AG04449 (cell line): ENCODE measurements at places on chromosomes 13 and 19.

DNA sequence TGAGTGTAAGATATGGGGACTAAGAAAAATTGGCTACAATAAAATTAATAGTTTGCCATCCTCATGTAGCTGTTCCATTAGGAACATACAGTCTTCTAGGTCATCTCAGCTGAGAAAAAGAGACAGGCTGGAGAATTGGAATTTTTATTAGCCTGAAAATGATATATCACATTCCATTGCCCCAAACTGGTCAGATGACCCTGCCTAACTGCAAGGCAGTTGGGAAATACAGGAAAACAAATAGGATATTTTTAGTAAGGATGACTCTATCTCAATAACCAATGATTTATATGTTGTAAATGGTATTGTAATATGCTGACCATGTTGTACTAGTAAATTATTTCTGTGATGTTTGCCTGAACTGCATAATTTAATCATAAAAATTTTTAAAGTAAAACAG, 673.8 kb downstream of the PCDH9 start:
- no peak for DNase-seq

DNA sequence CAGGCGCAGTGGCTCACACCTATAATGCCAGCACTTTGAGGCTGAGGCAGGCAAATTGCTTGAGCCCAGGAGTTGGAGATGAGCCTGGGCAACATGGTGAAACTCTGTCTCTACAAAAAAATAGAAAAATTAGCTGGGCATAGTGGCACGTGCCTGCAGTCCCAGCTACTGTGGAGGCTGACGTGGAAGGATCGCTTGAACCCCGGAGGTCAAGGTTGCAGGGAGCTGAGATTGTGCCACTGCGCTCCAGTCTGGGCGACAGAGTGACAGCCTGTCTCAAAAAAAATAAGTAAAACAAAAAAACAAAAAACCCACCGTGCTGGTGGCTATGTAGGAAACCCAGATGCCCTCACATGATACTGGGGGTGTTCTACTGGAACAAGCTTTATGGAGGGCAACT, 16.4 kb downstream of the PHLDB3 start:
- DNase-seq, result no peak

- DNase-seq, result no peak
Observed at GRCh38 chr13:43170506-43170905, 147.1 kb downstream of the DNAJC15 start.

DNA sequence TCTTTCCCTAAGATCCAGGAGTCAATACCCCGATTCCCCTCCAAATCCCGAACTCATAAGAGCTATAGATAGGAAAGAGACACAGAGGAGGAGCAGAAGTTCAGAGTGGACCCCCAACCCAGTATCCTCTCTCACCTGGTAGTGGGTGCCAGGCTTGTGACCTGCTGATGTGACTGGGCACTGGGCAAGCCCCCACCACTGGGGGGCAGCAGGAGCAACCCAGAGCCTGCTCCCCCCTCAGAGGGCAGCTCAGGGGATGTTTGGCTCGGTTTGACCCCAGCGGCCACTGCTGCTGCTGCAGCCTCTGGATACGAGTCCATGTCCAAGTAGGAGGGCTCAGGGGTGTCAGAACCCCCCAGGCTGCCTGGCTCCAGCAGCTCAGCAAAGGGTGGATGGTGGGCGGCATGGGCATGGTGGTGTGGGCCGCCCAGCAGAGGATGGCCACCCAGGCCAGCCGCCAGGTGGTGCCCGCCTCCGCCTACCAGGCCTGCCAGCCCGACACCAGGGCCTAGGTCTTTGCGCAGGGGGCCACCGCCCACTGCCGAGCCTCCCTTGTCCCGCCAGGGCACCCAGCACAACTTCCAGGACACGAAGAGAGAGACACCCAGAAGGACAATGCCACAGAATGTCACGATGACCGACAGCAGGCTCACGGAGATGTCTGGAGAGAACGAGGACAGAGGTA, 7.4 kb downstream of the SYT3 start:
- DNase-seq, result no peak

DNA sequence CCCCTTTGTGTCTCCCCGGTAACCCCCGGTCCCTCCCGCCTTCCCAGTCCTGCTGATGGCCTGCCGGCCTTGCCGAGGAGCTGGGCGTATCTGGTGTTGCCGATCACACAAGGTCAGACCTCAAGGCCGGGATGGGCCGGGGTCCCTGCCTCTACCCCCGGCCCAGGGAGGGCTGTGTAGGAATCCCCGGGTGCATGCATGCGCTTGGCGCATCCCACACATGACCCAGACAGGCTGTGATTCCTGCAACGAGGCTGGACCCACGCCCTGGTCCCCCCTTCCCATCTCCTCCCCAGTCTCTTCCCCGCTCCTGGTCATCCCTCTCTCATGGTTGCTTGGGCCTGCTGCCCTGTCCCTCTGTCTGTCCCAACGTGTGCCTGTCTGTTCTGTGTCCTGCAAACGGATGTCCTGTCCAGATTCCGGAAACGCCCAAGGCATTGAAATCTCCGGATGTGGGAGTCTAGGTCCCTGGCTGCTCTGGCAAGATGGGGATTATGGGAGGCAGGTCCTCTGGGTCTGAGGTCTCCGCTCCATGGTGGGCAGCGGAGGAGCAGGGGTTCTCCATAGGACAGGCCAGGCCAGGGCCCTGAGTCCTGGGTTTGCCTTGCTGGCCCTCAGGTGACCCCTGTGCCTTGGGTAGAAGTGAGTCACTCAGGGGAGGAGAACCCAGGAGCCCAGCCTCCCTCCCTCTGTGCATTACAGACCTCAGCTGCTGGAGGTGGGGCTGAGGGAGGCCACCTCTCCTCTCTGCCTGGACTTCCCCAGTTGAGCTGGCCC, 1.6 kb downstream of the PKN1 start:
- DNase-seq, result no peak

DNA sequence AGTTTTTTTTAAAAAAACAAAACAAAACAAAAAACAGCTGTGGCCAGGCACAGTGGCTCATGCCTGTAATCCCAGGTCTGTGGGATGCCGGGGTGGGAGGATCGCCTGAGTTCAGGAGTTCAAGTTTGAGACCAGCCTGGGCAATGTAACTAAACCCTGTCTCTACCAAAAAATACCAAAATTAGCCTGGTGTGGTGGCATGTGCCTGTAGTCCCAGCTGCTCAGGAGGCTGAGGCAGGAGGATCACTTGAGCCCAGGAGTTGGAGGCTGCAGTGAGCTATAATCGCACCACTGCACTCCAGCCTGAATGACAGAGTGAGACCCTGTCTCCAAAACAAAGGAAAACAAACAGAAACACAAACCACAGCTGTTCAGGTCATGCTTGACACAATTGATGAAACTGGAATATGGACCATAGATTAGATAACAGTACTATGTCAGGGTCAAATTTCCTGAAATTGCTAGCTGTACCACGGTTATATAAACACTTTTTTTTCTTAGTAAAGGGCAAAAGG, 6.9 kb upstream of the ANGPTL4 start:
- DNase-seq, result no peak

DNA sequence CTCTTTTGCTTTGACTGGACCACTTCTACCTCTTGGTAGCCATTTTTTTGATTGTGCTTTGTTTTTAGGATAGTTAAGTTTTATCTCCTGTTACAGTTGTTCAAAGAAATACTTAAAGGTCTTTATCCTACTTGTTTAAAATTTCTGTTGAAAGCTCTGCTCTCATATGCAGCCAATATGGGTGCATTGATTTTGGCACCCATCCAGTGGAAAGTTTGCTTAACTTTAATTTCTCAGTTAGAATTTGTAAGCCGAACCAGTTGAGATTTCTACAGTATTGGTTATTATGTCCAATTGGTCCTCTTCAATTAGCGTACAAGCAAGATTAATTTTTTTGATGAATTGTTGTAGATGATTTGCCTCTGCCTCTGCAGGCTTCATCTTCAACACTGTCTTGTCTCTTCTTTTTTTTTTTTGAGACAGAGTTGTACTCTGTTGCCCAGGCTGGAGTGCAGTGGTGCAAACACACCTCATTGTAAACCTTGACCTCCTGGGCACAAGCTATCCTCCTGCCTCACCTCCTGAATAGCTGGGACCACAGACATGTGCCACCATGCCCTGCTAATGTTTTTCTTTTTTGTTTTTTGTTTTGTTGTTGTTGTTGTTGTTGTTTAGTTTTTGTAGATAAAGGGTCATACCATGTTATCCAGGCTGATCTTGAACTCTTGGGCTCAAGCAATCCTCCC, 65.3 kb downstream of the MAB21L1 start:
- no peak for DNase-seq

DNA sequence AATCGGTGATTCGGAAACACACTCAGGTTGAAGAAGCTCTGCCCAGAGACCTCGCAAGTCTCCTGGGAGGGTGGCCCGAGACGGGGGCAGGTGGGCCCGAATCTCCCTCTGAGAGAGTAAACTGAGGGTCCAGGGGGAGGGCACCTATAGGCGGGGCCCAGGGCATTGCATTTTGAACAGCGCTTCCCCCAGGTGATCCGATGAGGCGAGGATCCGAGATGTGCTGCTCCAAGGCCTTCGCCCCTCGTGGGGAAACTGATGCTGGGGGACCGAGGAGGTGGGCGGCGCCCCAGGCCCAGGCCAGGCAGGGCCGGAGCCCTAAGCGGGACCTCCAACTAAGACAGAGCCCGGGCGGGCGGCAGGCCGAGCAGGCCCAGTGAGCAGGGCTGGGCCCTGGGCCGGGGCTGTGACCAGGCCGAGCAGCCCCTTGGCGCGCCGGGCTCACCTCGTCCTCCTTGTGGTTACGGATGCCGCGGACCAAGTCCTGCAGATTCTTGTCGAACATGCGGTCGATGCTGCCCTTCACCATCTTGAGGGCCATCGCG, 500 bp downstream of the AP3D1 start:
- no peak for DNase-seq

- no peak for DNase-seq
Observed at GRCh38 chr13:45511310-45512097, 46.8 kb downstream of the COG3 start.

GRCh38 chr13:48158915-48159314, 64.0 kb upstream of the MED4 start:
- no peak for DNase-seq

- no peak for DNase-seq
Observed at GRCh38 chr13:91351123-91351522, 3.6 kb downstream of the MIR17HG start.

DNA sequence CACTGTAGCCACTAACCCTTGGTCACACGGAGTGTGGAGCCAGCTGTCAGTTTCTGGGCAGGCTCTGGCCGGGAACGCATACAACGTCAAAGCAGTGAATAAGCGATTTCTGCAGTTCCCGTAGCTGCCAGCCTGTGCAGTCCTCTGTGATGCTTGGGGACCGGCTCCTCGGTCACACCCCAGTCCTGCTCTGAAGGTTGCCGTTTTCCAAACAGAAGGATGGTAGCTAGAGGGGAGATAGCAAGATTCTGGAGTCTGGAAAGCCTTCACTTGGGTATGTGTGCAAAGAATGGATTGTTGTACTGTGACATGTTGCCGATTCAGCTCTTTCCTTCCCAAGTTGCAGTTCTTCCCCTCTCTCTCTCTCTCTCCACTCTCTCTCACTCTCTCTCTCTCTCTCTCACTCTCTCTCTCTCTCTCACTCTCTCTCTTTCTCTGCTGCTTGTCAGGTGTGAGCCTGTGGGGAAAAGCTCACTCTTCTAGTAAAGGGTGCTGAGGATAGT, 38.7 kb upstream of the C1QTNF9 start:
- DNase-seq, result no peak

DNA sequence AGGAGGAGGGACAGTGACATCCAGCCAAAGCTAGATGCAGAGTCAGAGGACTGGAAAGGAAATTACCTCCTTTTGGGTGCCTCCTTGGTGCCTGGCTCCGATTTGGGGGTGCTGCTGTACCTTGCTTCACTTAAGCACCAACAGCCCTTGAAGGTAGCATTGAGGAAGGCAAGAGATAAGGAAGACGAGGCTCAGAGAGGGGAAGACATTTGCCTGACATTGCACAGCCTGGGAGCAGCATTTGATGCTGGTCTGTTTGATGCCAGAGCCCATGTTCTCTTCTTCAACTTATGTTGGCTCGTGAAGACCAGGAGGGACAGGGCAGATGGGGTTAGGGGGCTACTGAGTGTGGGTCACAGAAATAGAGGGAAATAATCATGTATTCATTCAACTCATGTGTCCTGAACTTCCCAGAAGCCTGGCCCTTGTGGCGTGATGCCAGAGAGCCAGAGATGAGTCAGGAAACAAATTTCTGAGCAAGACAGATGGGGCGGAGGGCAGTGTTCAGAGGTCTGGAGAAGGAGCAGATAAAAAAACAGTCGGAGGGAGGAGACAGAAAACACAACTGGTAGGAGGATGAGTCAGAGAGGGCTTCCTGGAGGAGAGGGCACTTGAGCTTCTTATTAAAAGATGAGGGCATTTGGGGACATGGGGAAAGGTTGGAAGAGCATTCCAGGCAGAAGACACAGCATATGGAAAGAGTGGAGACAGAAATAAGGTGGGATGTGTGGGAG, 3.0 kb upstream of the C19orf81 start:
- no peak for DNase-seq

DNA sequence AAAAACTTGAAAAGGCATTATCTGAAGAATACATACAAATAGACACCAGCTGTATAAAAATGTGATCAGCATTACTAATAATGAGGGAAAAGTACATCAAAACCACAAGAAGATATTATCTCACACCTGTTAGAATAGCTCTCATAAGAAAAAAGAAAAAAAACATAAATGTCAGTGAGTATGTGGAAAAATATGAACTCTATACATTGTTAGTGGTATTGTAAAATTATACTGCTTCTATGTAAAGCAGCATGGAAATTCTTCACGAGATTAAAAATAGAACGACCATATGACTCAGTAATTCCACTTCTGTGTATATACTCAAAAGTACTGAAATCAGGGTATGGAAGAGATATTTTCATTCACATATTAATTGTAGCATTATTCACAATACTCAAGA, 1146.4 kb downstream of the SLITRK5 start:
- DNase-seq, result no peak

GRCh38 chr19:31318790-31319425, 30.3 kb downstream of the TSHZ3 start:
- DNase-seq, result no peak

- DNase-seq, result no peak
Observed at GRCh38 chr19:49690656-49691242, at the start of gene CPT1C. Gene CPT1C, plus strand, starts transcription at chr19:49691116. Its CDS starts 1,137 bp downstream, at chr19:49692253.

DNA sequence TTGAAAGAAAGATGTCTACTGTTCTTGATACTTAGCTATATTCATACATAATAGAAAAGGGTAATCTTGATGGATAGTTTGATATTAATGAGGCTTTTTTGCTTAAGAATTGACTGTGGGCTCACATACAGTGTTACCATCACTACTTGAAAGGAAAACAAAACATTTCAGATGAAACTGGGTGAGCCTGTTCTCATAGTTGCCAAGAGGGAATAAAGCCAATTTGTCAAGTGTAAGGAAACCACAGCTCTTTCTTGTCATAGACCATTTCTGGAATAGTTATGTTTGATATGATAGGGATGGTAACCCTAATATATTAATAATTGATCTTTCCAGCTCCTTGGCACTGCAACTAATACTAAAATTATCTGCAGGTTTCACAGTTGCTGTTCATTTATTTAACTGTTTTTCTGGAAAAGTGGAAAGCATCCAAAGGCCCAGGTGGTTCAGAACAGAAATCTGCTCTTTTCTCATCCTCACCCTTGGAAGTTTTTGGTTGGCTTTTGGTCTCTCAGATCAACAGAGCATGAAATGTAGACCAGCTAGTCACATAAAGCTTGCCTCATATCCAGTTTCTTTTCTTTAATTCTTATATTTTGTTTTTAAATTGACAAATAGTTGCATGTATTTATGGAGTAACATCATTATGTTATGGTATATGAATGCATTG, 43.2 kb downstream of the ARHGEF7 start:
- no peak for DNase-seq
